Right cardiac atrium (tissue), 5 donors: ENCODE measurements at places on chromosomes 11 and 22. TPM values are rescaled to one million over a fixed set of nuclear protein-coding genes. Genes with fewer than 3 reads are reported as not detected.

GRCh38 chr11:62137881-62138629 lies 14.2 kb downstream of the INCENP start:
- DNase-seq = no peak

- no peak for DNase-seq
Observed at GRCh38 chr22:50467341-50467740, 7.5 kb downstream of the SBF1 start.

GRCh38 chr11:134761926-134762247 lies 349.8 kb upstream of the B3GAT1 start:
- DNase-seq = no peak

GRCh38 chr11:75090671-75091177 lies 6.0 kb downstream of the OR2AT4 start:
- DNase-seq = no peak

DNA sequence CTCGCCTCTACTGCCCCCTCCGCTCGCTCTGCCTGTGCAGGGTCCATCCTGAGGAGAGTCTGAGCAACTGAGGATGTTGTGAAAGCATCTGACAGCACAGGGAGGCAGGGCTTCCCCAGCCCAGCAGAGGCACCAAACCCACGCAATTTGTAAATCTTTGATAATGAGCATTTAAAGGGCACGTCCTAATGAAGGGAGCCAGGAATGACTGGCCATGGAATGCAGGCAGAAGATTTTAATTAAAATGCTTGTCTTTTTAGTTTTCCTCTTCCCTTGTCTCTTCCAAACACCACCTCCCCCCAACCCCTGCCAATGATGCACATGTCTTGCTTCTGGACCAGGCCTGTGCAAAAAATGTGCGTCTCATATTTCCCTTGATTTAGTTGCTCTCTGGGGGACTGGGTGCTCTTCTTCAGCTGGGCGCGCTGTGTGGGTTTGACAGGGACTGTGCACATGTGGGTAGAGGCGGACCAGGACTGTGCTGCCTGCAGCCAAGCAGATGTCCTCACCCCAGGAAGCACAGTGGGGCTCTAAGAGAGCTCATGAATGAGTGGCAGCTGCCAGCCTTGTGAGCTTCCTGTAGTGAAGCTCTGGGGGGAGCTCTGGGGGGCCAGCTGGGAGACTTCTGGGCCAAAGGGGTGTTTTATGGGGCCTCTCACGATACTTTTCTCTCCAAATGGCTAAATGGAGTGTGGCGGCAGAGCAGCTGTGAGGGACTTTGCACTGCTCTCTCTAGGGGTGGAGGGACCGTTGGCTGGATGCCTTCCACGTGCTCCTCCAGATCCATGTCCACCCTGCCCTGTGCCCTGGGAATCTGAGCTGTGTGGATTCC lies 273.5 kb downstream of the ST3GAL4 start:
- DNase-seq = no peak

DNA sequence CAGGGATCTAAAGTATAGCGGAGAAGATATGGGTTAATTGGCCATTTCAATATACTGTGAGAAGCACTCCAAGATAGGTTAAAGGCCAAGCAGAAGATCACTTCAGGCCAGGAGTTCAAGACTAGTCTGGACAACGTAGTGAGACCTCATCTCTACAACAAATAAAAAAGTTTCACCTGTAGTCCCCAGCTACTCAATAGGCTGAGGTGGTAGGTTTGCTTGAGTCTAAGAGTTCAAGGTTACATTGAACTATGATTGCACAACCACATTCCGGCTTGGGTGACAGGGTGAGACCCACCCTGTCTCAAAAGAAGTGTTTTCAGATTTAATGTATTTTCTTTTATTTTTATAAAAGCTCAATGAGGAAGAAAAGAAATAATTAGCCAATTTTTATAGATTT lies 25.4 kb downstream of the PATL1 start:
- no peak for DNase-seq

- no peak for DNase-seq
Observed at GRCh38 chr22:45006111-45006963, 3.5 kb downstream of the PHF21B start.

- DNase-seq = no peak
Observed at GRCh38 chr22:32378707-32379272, 21.1 kb downstream of the RFPL3 start.

- DNase-seq = peak; percentile 76
Observed at GRCh38 chr11:57237204-57237681, at the start of gene APLNR. Gene APLNR, minus strand, starts transcription at chr11:57237250. Its CDS starts 246 bp downstream, at chr11:57237004.

GRCh38 chr11:32316232-32316631 lies 119.1 kb downstream of the WT1 start:
- DNase-seq = no peak

GRCh38 chr11:70378506-70379134 lies 19.7 kb upstream of the CTTN start:
- DNase-seq = no peak

DNA sequence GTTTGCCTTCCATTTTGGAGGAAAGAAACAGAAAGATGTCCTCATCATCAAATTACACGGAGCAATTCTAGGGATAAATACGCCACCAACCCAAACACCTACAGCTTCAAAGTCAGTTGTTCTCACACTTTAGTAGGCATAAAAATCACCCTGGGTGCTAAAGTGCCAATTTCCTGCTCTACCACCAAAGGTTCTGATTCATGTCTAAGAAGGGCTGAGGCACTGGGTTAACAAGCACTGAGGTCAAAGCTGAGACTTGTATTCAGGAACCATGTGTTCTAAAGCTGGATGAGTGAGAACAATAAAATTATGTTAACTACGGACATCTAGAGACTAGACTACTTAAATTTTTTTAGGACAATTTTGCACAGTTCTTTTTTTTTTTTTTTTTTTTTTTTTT lies 127.6 kb downstream of the MPPED2 start:
- no peak for DNase-seq

GRCh38 chr11:28393348-28393747 lies 285.2 kb downstream of the METTL15 start:
- peak; percentile 11 for DNase-seq

DNA sequence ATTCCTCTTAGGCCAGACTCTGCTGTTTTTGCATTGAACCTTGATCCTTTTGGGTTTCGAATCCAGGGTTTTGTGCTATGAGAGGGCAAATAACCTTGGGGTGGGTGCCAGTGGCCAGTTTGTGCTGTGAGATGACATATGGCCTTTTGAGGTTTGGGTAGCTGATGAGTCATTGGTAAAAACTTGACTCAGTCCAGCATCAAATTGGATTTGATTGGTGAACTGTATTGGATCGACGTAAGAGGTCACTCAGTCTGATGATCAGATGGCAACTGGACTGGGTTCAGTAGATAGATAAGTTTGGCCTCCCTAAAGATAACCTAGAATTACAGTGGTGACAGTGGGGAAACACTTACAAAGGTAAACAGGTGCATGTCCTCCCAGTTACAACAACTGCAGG lies 41.0 kb upstream of the XKR3 start:
- no peak for DNase-seq

GRCh38 chr11:79066456-79067351 lies 374.1 kb downstream of the TENM4 start:
- no peak for DNase-seq

The XKR3 gene
- total RNA-seq = not detected

The PAMR1 gene
- 6.8 TPM for total RNA-seq

The TPP1 gene
- total RNA-seq = 56.7 TPM

The PHF21B gene
- 1.3 TPM for total RNA-seq

The AIFM3 gene
- total RNA-seq = 1.4 TPM

The OR51L1 gene
- total RNA-seq = not detected

The DTX4 gene
- 3.4 TPM for total RNA-seq
